ENCODE measurements at places on chromosomes 2 and 18. TPM values are rescaled to one million over a fixed set of nuclear protein-coding genes. Genes with fewer than 3 reads are reported as not detected.

- no peak for DNase-seq
Measured at GRCh38 chr2:73704285-73704684, 32.9 kb downstream of the TPRKB start.

DNA sequence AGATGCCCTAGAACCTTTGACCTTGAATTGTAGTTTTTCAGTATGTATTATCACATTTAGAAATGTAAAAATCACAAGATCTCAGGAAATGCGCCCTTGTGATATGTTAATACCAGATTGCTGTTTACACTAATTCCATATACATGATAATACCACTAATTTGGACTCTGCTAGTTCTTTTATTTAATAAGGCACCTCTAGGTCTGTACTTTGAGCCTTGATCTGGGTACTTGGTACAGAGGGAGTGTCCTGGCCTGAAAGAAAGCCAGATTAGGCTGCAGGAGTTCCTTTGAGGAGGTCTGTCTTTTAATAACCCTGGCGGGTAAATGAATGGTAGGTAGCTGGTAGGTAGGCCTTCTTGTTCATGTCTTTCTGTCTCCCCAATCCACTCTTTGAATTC, 26.3 kb downstream of the PLEKHA3 start:
- no peak for DNase-seq

DNA sequence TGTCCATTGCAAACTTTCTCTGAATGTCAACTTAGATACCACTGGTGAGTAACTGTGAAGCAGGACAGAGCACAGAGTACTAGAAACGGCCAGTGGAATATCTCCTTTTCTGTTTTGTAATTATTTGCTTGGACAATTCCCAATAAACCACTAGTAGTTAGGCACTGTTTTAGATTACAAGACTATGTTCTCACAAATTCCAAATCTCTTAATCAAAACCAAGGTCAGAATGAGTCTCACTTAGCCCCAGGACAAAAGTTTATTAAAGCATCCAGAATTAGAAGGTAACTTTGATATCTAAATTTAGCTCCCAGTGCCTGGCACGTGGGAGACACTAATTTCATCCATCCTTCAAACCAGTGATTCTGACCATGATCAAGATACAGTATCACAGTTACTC, 89.0 kb downstream of the ZNF521 start:
- DNase-seq = no peak

DNA sequence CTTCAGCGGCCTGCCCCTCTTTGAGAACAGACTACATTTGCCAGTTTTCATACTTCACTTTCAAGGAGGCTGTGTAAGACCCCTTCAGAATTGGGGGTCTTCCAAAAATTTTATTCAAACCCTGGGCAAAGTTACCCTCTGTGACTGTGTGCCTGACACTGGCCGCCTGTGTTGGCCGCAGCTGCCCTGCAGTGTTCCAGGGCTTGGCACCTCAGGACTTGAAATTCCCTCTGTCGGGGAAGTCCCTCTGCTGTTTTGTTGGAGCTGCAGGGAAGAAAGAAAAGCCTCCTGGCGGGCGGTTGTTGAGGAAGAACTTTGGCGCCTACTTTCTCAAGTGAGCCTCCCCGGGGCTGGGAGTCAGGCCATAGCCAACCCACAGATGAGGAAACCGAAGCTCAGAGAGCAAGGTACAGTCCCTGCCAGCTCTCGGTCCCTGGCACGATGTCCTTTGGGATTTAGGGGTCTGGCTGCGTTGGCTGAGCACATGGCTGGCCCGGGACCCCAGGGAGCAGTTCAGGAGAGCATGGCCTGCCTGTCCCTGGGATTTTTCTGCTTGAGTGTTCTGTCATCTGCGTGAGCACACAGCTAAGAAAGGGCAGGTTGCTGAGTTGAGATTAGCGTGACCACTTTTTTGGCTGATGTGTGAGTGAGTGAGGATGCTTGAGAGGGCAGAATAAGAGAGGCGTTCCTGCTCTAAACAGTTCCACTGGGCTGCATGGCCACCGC, 17.9 kb upstream of the ASB1 start:
- no peak for DNase-seq

- DNase-seq = peak; percentile 49
Measured at GRCh38 chr18:7872569-7872968, 305.5 kb downstream of the PTPRM start.

DNA sequence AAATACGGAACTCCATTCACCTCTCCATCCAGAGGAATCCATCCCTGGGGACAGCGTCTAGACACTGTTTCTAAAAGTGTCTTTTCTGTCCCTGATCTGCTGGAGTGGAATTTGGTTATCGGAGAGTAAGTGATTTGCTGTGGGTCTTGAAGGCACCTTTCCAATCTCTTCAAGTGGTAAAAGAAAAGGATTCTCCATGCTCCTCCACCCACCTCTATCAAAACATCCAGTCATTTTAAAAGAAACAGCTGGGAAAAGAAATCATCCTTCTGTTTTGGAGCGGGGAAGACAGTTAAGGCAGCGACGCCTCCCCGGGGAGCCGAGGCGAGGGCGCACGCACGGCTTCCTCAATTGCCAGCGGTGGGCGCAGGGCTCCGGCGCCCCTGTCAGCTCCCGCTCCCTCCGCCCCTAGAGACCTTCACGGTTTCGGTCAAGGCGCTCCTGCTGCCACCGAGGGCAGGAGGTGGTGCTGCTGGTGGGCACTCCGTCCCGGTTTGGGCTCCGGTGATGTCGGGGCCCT, 547 bp downstream of the SLC35F5 start:
- DNase-seq = no peak

DNA sequence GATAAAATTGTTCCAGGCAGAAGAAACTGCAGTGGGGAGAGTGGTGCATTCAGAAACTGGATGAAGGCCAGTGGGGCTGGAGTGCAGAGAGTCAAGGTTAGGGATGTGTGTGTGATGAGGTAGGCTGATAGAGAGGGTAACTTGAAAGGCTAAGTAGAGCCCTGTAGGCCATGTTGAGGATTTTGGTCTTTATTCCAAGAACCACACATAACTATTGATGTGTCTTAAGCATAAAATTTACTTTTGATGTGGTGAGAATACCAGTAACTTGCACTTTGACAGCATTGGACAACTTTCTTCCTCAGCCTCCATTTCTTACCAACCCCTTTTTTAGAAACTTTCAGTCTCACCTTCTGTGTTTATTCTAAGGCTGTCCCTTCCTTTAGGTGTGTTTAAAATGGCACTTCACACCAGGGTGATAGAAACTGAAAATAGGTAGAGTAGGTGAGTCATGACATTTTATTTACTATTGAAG, 22.6 kb downstream of the MTX2 start:
- no peak for DNase-seq

DNA sequence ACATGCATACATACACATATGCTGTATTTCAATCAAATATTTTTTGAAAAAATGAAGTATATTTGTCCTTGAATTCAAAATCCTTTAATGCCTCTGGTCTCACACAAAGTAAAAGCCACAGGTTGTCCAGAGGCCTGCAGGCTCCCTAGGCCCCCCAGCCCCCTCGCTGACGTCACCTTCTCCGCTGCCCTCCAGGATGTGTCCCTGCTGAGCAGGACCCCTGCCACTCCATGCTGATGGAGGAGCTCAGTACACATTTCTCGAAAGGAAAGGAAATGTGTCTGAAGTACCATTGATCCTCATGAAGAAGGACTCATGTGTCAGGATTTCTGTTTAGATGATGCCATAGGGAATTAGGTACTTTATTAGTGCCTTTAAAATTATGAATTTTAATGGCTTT, 212.1 kb downstream of the LDLRAD4 start:
- DNase-seq = no peak

DNA sequence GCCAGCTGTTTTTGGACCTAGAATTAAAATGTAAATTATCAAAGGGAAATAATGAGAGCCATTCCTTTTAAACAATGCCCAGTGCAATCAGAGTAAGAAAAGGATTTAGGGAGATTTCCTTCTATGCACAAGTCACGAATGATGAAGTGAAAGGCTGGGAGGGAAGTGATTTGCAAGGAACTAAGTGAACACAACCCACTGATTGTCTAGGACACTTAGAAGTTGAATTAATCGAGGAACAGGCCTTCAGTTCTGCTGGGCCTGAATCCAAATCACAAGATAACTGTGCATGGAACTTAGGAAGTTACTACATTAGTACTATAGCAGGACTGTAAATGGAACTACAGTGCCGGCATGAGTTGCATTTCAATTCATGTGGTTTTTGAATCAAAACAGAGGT, 17.7 kb downstream of the MAP2 start:
- DNase-seq = no peak

DNA sequence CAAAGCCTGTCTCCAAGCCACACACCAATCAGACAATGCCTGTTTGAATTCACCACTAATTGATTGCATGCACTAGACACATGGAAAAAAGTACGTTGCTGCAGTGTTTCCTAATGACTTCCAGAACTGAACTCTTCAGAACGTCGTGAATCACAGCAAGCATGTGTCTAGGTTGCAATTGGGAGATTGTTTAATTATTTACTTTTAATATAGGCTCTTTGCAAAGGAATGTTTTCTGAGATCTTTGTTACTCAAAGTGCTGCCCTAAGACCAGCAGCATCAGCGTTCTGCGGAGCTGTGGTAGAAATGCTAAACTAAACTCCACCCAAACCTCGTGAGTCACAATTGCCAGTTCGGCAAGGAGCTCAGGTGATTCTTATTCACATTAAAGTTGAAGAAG, 52.7 kb upstream of the CCDC68 start:
- DNase-seq = peak; percentile 71

GRCh38 chr18:24923138-24923537, 428.8 kb downstream of the ZNF521 start:
- no peak for DNase-seq

DNA sequence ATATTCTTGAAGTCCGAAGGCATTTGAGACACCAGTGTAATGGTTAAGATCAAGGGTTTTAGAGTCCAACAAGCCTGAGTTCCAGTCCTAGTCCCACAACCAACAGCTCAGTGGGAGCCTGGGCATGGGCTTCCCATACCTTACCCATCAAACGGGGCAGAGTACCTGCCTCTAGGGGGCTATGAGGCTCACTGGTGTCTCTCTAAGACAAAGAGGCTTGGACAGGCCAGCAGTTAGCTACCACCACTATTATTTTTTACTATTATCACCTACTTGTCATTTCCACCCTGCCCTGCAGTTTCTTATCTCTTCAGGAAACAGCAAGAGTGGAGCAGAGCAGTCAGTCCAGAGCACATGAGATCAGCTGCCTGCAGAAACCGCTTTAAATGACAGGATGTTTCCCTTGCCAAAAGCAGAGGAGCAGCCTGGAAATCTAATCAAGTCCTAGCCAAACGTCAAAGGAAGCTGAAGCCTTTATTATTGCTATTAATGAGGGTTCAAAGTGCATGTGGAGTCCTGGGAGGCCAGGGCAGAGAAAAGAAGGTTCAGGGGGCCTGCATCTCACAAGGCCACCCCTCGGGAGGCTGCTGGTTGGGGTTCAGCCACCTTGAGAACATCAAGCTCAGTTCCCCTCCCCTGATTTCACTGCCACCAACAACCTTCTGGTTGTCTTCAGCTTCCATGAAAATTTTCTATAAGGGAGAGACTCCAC, 66.6 kb downstream of the STPG4 start:
- no peak for DNase-seq

DNA sequence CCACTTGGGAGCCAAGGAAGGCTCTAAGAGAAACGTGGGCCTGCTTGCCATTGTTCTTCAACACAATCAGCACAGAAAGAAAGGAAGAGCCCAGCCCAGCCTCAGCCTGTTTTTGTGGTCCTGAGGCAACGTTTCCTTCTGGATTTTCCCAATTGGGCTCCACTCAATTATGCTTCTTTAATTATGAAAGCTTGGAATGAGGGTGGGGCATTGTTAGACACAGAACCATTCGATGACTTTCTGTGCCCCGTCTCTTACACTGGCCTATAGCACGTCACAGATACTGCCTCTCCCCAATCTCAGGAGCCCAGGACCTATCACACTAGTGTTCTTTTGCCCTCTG, 207.4 kb downstream of the ZFP36L2 start:
- DNase-seq = no peak

DNA sequence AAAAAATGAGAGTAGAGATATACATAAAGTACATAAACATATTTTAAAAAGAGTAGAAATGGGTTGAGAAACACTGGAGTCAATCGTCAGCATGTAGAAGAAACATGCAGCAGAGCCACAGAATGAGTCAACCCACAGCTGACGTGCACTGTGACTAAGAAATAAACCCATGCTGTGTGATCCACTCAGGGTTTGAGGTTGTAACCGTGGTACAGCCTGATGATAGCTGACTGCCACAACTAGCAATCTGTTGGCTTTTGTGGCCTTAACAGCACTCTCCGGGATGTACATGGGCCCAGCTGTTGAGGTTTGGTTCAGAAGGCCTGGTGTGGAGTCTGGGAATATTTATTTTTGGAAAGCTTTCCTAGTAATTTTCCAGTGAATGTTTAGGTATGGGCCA, 554.4 kb upstream of the MEX3C start:
- DNase-seq = no peak

- no peak for DNase-seq
Measured at GRCh38 chr2:223884399-223884798, 47.0 kb upstream of the AP1S3 start.

GRCh38 chr2:1778566-1778965, 34.3 kb upstream of the PXDN start:
- no peak for DNase-seq

GRCh38 chr18:79223431-79223830, 154.2 kb downstream of the ATP9B start:
- no peak for DNase-seq

- no peak for DNase-seq
Measured at GRCh38 chr2:24568551-24568950, 77.5 kb downstream of the NCOA1 start.

- DNase-seq = peak; percentile 86
Measured at GRCh38 chr2:111030260-111030891, 90.3 kb upstream of the BCL2L11 start.

DNA sequence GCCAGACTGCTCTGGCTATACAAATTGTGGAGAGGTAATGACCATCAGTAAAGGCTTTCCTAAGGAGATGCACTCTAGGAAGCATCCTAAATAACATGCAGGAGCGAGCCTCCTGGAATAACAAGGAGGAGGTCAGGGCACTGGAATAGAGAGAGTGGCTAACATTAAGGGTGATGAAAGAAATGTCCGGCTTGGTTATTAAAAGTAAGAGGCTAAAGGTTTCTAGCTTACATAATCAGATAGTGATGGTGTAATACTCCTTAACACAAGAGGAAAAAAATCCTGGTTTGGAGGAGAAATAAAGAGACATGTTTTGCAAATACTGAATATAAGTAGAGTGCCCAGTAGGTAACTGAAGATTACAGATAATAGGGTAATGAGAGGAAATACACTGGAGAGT, 365.7 kb downstream of the ZEB2 start:
- DNase-seq = no peak

DNA sequence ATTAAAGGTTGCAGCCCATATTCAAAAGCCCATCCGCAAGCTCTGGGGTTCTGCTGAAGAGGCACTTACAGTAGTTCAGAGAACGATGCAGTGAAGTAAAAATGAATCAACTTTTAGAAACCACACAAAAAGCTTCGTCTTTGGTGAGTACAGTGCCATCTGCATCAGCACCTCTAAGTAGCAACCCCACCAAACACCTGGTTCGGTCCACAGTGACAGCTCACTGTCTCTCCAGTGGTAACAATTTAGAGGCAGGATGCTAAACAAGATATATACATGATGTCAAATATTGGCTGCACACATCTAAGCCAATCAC, 275.4 kb upstream of the TCF4 start:
- DNase-seq = no peak

The ZNF892 gene
- 3.2 TPM for total RNA-seq

The FER1L5 gene
- total RNA-seq = not detected

The ARHGAP15 gene
- not detected for total RNA-seq

The SRD5A2 gene
- not detected for total RNA-seq

The ABCG8 gene
- not detected for total RNA-seq

The ERBB4 gene
- 0.10 TPM for total RNA-seq

The PRSS56 gene
- total RNA-seq = not detected

All from Caki2 (cell line).